ENCODE measurements at places on chromosomes 6 and 20.

- DNase-seq = no peak
These were observed 8.3 kb upstream of the SCML4 start for GRCh38 chr6:107832151-107833056.

GRCh38 chr6:53326372-53327016 is 22.3 kb downstream of the ELOVL5 start:
- DNase-seq = no peak

GRCh38 chr6:36765594-36766398 is 68.2 kb downstream of the RAB44 start:
- no peak for DNase-seq

GRCh38 chr6:16129623-16130401 is 926 bp downstream of the MYLIP start:
- DNase-seq = no peak
